ENCODE measurements at places on chromosomes 5 and 9. TPM values are rescaled to one million over a fixed set of nuclear protein-coding genes. Genes with fewer than 3 reads are reported as not detected.

- no peaks in the 10 kb centered on the region for H3K27me3 ChIP-seq
- DNase-seq: no peak
- H3K27ac ChIP-seq: no peak overlapping the region
- H3K4me3 ChIP-seq: no peak overlapping the region
- H3K36me3 ChIP-seq: no peaks in the 10 kb centered on the region
- H3K4me1 ChIP-seq: no peaks in the 10 kb centered on the region
These were observed 103.5 kb downstream of the SNX18 start for GRCh38 chr5:54621048-54621447.

- no peak overlapping the region for H3K27ac ChIP-seq
- no peaks in the 10 kb centered on the region for H3K27me3 ChIP-seq
- no peak for DNase-seq
- no peaks in the 10 kb centered on the region for H3K4me1 ChIP-seq
These were observed 545.4 kb upstream of the TLE4 start for GRCh38 chr9:79026316-79026715.

DNA sequence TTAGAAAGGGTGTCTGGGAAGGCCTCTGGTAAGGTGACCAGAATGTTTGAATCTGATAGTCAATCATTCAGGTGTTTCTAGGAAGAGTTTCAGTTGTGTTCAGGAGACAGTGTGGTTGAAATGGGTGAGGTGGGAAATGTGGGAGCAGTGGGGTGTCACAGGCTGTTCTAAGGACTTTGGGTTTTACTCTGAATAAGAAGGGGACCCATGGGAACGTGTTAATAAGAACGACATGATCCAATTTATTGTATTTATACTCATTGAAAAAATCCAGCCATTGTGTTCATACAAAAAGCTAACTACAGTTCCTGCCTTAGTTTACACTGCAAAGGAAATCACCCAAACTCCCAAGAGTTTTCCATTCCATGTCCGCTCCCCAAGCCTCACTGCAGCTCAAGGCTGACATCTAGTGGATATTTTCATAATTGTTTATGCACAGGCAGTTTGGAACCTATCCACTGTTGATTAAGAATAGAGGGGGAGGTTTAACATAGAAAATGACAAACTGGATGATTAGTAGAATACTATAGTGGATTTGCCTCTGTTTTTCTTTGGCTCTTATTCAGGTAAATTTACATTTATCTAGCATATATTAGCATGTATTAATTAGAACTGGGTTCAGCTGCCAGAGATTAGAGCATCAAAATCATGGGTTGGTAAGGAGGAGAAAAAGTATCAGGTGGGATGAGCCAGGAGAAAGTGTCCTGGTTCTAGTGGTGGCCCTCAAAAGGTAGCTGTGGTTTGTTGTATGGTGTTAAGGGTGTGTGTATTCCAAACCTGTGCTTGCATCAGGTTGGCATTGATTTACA lies 17.7 kb downstream of the CAVIN4 start:
- no peak overlapping the region for H3K4me3 ChIP-seq
- peak; percentile 74 for DNase-seq
- H3K27me3 ChIP-seq: no peaks in the 10 kb centered on the region
- H3K4me1 ChIP-seq: peaks cover 3% of the 10 kb centered on the region

GRCh38 chr9:97850746-97851445 lies 2.1 kb upstream of the FOXE1 start:
- no peak overlapping the region for H3K27ac ChIP-seq
- DNase-seq: no peak
- peaks cover 4% of the 10 kb centered on the region for H3K4me1 ChIP-seq
- H3K4me3 ChIP-seq: no peak overlapping the region

DNA sequence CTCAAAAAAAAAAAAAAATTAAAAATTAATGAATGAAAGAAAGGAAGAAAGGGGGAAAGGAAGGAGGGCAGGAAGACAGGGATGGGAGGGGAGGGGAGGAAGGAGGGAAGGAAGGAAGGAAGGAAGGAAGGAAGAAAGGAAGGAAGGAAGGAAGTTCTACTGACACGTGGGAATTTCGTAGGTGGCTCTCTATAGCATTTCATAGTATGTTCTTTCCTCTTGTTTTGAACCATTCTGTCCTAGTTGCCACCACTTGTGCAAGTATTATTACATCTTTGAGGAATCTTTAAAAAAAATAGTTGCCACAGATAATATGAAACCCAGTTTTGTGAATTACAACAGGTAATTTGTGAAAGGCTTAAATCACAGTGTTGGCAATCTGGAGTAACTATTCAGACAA lies 253.8 kb downstream of the BNC2 start:
- no peaks in the 10 kb centered on the region for H3K36me3 ChIP-seq
- no peak overlapping the region for H3K4me3 ChIP-seq
- H3K4me1 ChIP-seq: no peaks in the 10 kb centered on the region
- no peak overlapping the region for H3K27ac ChIP-seq
- no peaks in the 10 kb centered on the region for H3K27me3 ChIP-seq

DNA sequence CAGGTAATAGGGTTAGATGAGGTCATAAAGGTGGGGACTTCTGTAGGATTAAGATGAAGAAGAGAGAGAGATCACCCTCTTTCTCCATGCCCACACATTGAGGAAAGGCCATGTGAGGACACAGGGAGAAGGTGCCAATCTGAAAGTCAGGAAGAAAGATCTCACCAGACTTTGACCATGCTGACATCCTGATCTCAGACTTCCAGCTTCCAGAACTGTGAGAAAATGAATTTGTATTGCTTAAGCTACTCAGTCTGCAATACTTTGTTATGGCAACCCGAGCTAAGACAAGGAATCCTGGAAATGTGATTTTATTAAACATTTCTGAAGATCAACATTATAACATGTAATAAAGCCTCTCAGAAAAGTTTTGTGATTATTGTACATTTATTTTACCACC lies 3.5 kb upstream of the CSNK1G3 start:
- H3K27me3 ChIP-seq: no peaks in the 10 kb centered on the region
- DNase-seq: peak; percentile 62
- no peak overlapping the region for H3K4me3 ChIP-seq
- no peaks in the 10 kb centered on the region for H3K36me3 ChIP-seq

GRCh38 chr9:98410185-98410697 lies 154.8 kb upstream of the TBC1D2 start:
- no peaks in the 10 kb centered on the region for H3K27me3 ChIP-seq
- no peaks in the 10 kb centered on the region for H3K36me3 ChIP-seq
- H3K27ac ChIP-seq: no peak overlapping the region
- peak; percentile 39 for DNase-seq
- H3K4me1 ChIP-seq: no peaks in the 10 kb centered on the region
- H3K4me3 ChIP-seq: no peak overlapping the region

DNA sequence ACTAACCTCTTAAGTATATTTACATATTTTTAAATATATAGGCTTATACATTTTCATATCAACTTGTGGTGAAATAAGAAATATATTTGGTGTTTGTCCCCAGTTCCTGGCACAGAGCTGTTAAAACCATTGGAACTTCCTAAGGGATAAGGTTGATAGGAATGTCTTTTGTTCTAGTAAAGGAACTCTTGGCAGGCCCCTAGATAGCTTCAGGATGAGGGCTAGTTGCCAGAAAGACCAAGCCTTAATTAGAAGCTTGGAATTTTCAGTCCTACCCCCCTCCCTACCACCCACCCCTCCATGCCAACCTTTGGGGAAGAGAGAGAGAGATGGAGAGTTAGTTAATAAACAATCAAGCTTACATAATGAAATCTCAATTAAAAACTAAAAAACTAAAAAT lies 638.6 kb upstream of the ACO1 start:
- H3K4me3 ChIP-seq: no peak overlapping the region
- no peaks in the 10 kb centered on the region for H3K4me1 ChIP-seq
- no peaks in the 10 kb centered on the region for H3K27me3 ChIP-seq
- no peak for DNase-seq
- no peak overlapping the region for H3K27ac ChIP-seq

GRCh38 chr5:39376293-39376714 lies 12.0 kb upstream of the C9 start:
- peaks cover 14% of the 10 kb centered on the region for H3K4me1 ChIP-seq
- DNase-seq: peak; percentile 55
- H3K36me3 ChIP-seq: no peaks in the 10 kb centered on the region
- no peaks in the 10 kb centered on the region for H3K27me3 ChIP-seq

GRCh38 chr5:108820983-108821382 lies 73.3 kb downstream of the FER start:
- H3K4me1 ChIP-seq: no peaks in the 10 kb centered on the region
- no peak overlapping the region for H3K27ac ChIP-seq
- no peak overlapping the region for H3K4me3 ChIP-seq
- peak; percentile 14 for DNase-seq
- H3K27me3 ChIP-seq: no peaks in the 10 kb centered on the region

GBA2 gene
- 63.4 TPM for polyA plus RNA-seq

DMGDH gene
- not detected for polyA plus RNA-seq

RNF208 gene
- 9.4 TPM for polyA plus RNA-seq

FBN2 gene
- not detected for polyA plus RNA-seq

PCDHA8 gene
- polyA plus RNA-seq: 0.04 TPM

CAVIN4 gene
- 0.10 TPM for polyA plus RNA-seq

FRRS1L gene
- polyA plus RNA-seq: 0.85 TPM

FAM81B gene
- polyA plus RNA-seq: not detected

LHX3 gene
- polyA plus RNA-seq: not detected

All from small intestine (tissue), 16 donors.